ENCODE measurements at places on chromosomes 3 and 15. TPM values are rescaled to one million over a fixed set of nuclear protein-coding genes. Genes with fewer than 3 reads are reported as not detected.
A peak's percentile ranks its signal among the peaks of the same experiment; 100 is the strongest.

DNA sequence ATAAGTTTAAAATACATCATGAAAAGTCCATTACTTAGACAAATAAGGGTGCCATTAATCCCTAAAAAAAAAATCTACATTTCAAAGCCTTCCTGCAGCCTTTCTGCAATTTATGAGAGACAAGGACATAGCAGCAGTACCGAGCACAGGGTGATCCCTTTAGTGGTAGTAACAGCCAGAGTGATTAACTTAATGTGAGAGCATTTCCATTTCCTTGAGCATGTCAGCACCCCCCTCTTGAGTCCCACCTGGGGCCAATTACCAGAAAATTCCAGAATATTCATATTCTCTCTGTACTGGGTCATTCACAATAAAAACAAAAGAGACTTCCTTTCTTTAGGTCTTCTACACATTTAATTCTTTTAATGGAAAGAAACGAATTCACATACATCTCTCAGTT, 546.9 kb upstream of the CCDC54 start:
- H3K27me3 ChIP-seq, result no peaks in the 10 kb centered on the region
- no peak overlapping the region for H3K4me3 ChIP-seq
- no peaks in the 10 kb centered on the region for H3K4me1 ChIP-seq
- no peaks in the 10 kb centered on the region for H3K36me3 ChIP-seq
- no peak overlapping the region for H3K27ac ChIP-seq
- DNase-seq, result no peak

- H3K4me1 ChIP-seq, result peaks cover 5% of the 10 kb centered on the region
- H3K27me3 ChIP-seq, result no peaks in the 10 kb centered on the region
- peak overlapping the region; percentile 52 for H3K4me3 ChIP-seq
- peaks cover 5% of the 10 kb centered on the region for H3K36me3 ChIP-seq
- no peak overlapping the region for H3K27ac ChIP-seq
Observed at GRCh38 chr3:88150806-88151205, 1.0 kb downstream of the C3orf38 start.

GRCh38 chr3:40923651-40924050, 275.7 kb upstream of the CTNNB1 start:
- no peak overlapping the region for H3K27ac ChIP-seq
- DNase-seq, result no peak
- no peaks in the 10 kb centered on the region for H3K36me3 ChIP-seq
- H3K4me3 ChIP-seq, result no peak overlapping the region
- H3K4me1 ChIP-seq, result no peaks in the 10 kb centered on the region

- no peak for DNase-seq
- H3K27me3 ChIP-seq, result no peaks in the 10 kb centered on the region
- H3K4me1 ChIP-seq, result no peaks in the 10 kb centered on the region
- H3K4me3 ChIP-seq, result no peak overlapping the region
Observed at GRCh38 chr3:66182246-66182645, 38.6 kb upstream of the SLC25A26 start.

DNA sequence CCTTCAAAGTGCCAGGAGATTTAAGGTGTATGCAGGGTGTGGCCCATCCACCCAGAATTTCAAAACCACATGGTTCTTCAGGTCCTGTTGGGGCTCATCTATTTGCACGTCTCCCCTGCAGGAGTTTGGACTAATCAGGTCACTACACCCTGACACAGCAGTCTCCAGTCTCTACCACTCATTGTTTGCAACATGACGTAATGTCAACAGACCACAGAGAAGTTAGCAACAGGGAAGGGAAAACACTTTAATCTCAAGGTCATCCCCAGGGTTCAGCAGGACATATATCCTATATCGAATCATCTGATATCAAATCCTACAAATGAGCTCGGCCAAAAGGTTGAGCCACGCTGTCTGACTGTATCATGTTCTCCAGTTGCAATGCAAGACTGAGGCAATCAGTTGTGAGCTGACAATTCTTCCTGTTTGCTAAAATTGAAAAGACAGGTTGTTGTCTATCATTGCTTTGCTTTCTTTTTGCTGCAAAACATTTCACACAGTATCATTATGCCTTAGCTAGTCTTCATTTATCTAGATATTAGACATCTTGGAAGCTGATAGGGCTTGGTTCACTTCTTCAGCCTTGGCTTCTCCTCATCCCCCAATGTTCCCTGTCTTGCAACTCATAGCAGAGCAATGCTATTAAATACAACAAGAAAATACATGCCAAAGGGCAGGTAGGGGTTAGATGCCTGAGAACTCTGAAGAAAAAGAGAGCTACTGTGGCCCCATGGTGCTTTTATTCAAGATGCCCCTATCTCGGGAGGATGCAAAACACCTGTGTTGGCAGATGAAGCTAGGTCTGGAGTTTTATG, 13.4 kb upstream of the LEKR1 start:
- H3K27me3 ChIP-seq, result no peaks in the 10 kb centered on the region
- H3K27ac ChIP-seq, result no peak overlapping the region
- H3K4me3 ChIP-seq, result no peak overlapping the region
- H3K36me3 ChIP-seq, result no peaks in the 10 kb centered on the region
- H3K4me1 ChIP-seq, result no peaks in the 10 kb centered on the region

- H3K36me3 ChIP-seq, result no peaks in the 10 kb centered on the region
- H3K4me1 ChIP-seq, result no peaks in the 10 kb centered on the region
- H3K27me3 ChIP-seq, result no peaks in the 10 kb centered on the region
- no peak overlapping the region for H3K4me3 ChIP-seq
- H3K27ac ChIP-seq, result no peak overlapping the region
- no peak for DNase-seq
Observed at GRCh38 chr3:10337323-10338163, 16.6 kb upstream of the SEC13 start.

DNA sequence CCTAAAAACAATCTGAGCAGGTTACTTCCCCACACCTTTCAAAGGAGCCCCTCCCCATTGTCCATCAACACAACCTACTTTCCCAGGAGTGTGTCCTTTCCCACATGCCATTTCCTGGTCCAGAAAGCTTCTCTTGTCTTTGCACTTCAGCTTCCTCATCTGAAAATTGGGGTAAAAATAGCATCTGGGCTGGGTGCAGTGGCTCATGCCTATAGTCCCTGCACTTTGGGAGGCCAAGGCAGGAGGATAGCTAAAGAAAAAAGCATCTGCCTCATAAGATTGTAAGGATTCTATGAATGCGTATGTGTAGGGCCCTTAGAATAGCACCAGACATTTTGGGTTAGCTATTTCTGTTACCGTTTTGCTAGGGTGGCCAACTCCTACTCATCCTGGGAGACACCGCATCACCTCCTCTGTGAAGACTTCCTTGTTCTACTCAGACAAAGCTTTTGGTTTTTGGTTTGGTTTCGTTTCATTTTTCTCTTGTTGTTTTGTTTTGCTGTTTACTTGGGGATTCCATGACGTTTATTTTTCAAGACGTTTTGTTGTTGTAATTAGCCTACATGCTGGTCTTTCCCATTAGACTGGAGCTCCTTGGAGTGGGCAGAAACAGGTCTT, 224.4 kb upstream of the TLE3 start:
- no peak overlapping the region for H3K27ac ChIP-seq
- no peaks in the 10 kb centered on the region for H3K36me3 ChIP-seq
- H3K4me3 ChIP-seq, result no peak overlapping the region
- DNase-seq, result no peak
- H3K4me1 ChIP-seq, result no peaks in the 10 kb centered on the region

Gene CCR3
- total RNA-seq, result 0.29 TPM

DNA sequence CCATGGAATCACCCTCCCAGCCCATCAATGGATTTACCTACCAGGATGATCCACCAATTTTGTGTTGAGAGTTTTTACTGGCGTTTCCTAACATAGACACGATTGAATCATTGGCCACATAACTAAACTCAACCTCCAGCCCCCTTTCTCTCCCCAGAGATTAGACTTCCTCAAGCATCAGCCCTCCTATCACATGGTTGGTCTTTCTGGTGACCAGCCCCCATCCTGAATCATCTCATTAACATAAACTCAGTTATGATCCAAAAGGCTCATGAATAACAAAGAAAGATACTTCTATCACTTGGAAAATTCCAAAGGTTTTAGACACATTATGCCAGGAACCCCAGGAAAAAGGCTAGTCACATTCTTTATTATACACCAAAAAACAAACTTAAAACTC, 21.2 kb downstream of the PRKAR2A start:
- no peaks in the 10 kb centered on the region for H3K27me3 ChIP-seq
- no peak overlapping the region for H3K27ac ChIP-seq
- DNase-seq, result no peak

DNA sequence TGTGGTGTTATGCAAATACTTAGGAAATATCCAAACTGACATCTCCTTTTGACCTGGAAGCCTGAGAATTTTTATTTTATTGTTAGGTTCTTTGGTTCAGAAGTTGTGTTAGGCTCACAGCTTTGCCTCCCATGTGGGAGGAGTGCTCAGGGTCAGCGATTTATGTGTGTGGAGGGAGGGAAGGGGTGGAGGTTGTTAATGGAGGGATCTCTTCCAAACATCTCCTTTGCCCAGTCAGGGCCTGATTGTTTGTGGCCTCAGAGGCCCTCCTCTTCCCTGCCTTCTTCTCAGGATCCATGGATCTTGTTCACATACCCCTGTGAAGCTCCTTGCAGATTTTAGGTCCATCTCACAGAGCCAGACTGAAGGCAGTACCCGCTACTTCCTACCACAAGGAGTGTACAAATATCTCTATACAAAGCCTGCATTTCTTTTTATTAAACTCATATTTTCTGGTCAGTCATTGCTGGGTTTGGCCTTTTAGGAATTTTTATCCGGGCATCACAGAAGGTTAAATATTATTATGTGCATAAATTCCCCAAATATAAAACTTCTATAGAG, 40.3 kb downstream of the BBX start:
- H3K27me3 ChIP-seq, result no peaks in the 10 kb centered on the region
- H3K4me3 ChIP-seq, result no peak overlapping the region
- no peaks in the 10 kb centered on the region for H3K36me3 ChIP-seq
- DNase-seq, result no peak
- peaks cover 8% of the 10 kb centered on the region for H3K4me1 ChIP-seq

All from aorta (tissue), 5 donors.